Right forelimb (tissue), 1 donor: ENCODE measurements at places on chromosomes 7 and 10.

DNA sequence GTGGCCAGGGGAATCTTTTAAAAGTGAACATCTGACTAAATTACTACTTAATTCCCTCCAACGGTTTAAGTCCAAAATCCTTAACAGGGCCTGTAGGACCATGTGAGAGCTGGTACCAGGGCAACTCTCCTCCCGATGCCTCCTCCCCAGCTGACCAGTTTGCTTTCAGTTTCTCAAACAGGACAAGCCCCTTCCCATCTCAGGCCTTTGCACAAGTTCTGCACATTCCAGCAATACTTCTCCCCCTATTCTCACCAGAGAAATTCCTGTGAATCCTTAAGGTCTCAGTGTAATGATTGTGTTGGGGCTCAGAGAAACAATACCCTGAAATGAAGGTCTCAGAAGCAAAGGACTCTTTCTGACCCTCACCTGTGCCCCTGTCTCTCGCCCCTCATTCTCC is 8.0 kb upstream of the CALHM1 start:
- no peak for DNase-seq

DNA sequence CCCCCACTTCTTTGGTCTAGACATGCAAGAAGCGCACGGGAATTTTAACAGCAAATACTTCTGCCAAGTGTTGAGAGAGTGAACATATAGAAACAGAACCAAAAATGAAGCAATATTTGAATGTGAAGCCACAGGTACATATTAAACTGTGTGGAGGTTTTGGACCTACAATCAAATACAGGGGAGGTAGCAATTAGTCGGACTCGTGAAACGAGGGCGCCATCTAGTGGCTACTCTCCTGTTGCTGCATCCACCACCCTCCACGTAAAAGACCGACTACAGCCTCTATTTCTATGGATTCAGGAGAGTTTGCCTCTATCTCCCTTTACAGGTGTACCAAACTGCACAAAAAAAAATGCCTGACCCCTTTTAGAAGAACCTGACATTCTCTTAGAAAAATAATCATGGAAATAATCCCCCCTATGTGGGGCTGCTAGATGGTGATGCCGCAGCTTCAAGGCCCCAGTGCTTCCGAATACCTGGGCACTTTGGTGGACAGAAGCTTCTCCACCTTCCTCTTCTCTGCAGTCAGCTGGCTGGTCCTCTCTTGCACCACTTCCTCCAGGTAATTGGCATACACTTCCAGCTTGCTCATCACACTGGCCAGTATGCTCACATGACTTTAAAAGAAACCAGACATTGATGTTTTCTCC is 31.7 kb downstream of the TECTB start:
- peak; percentile 79 for DNase-seq

- no peak for DNase-seq
Observed at GRCh38 chr7:140039066-140039465, 23.7 kb downstream of the PARP12 start.

- no peak for DNase-seq
Observed at GRCh38 chr10:5163487-5163886, 21.5 kb downstream of the AKR1C8 start.

GRCh38 chr7:131189488-131189887 is 138.2 kb upstream of the MKLN1 start:
- no peak for DNase-seq

DNA sequence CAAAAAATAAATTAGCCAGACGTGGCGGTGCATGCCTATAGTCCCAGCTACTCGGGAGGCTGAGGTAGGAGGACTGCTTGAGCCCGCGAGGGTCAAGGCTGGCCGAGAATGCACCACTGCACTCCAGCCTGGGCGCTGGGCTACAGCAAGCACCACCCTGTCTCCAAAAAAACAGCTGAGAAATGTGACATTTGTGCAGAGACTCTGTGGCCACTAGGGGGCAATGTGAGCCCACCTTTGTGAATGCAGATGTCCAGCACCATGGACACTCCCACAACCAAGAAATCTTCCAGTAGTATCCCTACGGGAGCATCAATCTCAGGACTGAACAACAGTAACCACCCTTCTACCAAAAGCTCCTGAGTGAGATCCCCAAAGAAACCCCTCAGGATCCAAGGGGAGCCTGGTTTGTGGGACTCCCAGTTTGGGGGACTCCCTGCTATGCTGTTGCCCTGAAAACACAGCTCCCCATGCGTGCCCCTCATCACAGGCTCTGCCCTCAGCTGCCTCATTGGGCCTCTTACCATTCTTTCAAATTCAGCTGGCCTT is 6.2 kb upstream of the AHCYL2 start:
- peak; percentile 86 for DNase-seq

GRCh38 chr7:69199661-69200060 is 398.6 kb upstream of the AUTS2 start:
- no peak for DNase-seq

DNA sequence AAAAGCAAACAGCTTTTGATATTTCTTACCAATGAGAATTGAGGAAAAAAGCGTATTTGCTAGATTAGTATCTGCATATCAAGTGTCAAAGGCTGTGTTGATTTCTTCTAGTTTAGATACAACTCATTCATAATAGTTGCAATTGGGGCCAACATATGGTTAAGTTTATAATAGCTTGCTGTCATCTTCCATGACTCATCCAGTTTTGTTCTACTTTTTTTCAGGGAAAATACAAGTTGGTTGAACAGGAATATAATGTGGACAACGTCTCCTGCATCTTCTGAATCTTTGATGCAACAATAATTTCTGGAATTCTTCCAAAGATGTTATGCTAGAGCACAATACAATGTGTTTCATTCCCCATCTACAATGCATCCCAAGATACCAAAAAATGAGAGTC is 182.0 kb downstream of the THSD7A start:
- no peak for DNase-seq

GRCh38 chr7:29189743-29190201 is 4.8 kb upstream of the CHN2 start:
- DNase-seq, result peak; percentile 76

DNA sequence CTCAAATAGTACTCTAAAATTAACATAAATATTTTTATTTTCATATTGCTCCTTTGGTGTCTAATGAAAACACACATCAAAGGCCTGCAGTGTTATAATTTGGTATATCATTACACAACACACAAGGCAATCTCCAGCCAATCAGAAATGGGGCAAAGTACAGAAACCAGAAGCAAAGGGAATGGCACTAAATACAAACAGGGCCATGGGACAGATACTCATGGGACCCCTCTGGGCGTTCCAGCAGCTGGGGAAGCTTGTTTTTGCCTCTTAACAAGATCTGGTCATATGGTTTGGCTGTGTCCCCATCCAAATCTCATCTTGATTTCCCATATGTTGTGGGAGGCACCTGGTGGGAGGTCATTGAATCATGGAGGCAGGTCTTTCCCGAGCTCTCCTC is 551.8 kb upstream of the NRP1 start:
- DNase-seq, result no peak

DNA sequence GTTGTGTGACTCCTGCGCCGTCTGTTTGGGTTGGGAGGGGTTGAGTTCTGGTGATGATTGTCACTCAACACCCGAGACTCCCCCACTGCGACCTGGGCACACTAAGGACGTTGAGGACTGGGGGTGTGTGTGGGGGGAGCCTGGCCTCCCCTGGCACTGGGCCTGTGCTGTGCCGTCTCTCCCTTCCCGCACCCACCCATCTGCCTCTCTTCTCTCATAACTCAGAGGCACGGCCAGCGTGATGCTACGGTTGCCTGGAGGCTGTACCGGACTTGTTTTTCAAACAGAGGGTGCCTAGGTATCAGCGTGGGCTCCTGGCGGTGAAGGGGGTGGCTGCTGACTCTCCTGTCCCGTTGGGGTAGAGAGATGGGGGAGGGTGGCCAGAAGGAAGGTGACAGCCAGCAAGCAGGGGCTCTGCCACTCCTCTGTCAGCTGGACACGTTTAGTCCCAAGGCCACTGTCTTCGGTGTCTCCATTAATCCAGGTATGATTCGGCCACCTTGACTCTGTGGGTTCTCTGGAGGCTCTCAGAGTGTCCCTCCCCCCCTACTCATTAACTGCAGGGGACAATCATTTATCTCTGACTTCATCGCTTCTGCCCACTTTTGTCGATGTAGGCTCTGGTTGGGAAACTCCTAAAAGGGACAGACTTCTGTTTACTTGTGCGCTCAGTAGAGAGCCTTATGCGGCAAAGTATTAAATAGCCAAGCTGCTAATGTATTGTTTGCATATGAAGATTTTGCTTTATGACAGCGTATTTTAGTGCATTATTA is 56.5 kb upstream of the PFKFB3 start:
- DNase-seq, result no peak

DNA sequence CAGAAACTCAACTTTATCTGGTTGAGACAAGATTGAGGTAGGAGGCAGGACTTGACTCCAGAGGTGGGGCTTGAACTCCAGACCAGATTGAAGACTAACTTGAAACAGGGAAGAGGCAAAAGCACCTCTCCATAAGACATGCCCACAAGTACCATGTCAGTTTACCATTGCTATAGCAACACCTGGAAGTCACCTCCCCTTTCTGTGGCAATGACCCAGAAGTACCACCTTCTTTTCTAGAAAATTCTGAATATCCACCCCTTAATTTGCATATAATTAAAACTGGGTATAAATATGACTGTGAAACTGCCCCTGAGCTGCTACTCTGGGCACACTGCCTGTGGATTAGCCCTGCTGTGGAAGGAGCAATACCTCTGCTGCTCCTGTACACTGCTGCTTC is 4.9 kb upstream of the TOMM7 start:
- DNase-seq, result no peak

- DNase-seq, result no peak
Observed at GRCh38 chr7:48255046-48255445, 83.8 kb downstream of the ABCA13 start.

DNA sequence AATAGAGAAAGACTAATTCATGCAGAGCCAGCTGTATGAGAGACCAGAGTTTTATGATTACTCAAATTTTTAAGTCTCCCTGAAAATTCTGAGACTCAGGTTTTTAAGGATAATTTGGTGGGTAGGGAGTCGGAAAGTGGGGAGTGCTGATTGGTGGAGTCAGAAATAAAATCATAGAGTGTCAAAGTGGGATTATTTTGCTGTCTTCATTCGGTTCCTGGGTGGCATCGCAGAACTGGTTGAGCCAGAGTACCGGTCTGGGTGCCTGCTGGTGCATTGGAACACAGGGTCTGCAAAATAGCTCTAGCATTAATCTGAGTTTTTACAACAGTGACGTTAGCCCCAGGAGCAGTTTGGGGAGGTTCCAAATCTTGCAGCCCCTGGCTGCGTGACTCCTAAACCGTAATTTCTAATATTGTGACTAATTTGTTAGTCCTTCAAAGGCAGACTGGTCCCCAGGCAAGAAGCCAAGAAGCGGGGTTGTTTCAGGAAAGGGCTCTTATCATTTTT is 32.4 kb downstream of the GPRIN2 start:
- DNase-seq, result no peak

GRCh38 chr10:43606323-43607198 is at the start of gene ZNF485:
Gene ZNF485, plus strand, starts transcription at chr10:43606438. Its CDS starts 613 bp downstream, at chr10:43607051.
- DNase-seq, result peak; percentile 87

GRCh38 chr7:76278540-76278939 is 23.9 kb upstream of the HSPB1 start:
- DNase-seq, result no peak

GRCh38 chr7:151046603-151047573 is 1.4 kb upstream of the ASIC3 start:
- DNase-seq, result peak; percentile 72

GRCh38 chr10:21334891-21335696 is 190.4 kb downstream of the SKIDA1 start:
- no peak for DNase-seq

- no peak for DNase-seq
Observed at GRCh38 chr10:124086787-124087671, 6.4 kb downstream of the CHST15 start.

DNA sequence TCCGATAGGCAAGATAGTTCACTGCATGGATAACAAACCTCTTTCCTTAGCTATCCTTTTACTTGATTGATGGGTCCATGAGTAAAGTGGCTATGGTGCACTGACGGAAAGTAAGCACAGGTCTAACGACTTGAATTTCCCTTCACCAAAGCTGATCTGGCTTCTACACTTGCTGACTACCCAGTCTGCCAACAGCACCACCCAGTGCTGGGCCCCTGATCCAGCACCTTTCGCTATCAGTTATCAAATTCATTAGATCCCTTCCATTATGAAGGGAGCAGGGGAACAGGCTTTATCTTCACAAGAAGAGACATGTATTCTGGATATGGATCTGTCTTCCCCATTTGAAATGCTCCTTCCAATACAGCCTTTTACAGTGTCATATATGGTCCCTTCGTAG is 855.9 kb downstream of the GRID1 start:
- DNase-seq, result no peak

- no peak for DNase-seq
Observed at GRCh38 chr10:14451341-14451740, 120.6 kb upstream of the FRMD4A start.

DNA sequence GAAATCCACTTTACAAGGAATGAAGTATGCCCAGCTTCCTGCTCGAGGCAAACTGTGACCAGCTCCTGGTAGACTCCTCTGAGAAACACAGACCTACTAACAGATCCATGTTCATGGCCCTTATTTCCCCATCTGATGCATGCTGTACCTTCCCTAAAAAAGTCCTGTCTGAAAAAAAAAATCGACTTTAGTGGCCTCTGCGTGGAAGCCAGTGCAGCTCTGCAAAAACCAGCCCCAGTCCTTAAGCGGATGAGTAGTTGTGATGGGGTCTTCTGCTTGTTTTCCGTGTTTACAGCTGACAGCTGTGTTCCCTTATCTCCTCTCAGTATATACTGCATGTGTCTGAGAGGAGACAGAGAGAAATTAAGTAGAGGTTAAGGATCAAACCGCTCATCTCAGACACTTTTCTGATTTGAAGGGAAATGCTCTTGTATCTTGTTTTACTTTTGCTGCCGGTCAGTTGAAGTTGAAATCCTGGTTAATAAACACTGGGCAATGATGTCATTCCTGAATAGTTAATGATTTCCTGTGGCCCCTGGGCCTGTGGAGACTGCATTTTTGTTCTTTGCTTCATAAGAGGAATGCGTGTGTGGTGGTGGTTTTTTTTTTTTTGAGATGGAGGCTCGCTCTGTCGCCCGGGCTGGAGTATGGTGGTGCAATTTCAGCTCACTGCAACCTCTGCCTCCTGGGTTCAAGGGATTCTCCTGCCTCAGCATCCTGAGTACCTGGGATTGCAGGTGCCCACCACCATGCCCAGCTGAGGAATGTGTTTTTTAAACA is 67.6 kb downstream of the DOCK1 start:
- DNase-seq, result no peak

GRCh38 chr10:83612050-83612449 is 527.3 kb upstream of the GHITM start:
- no peak for DNase-seq

GRCh38 chr7:51455948-51456347 is 139.3 kb upstream of the COBL start:
- DNase-seq, result no peak

DNA sequence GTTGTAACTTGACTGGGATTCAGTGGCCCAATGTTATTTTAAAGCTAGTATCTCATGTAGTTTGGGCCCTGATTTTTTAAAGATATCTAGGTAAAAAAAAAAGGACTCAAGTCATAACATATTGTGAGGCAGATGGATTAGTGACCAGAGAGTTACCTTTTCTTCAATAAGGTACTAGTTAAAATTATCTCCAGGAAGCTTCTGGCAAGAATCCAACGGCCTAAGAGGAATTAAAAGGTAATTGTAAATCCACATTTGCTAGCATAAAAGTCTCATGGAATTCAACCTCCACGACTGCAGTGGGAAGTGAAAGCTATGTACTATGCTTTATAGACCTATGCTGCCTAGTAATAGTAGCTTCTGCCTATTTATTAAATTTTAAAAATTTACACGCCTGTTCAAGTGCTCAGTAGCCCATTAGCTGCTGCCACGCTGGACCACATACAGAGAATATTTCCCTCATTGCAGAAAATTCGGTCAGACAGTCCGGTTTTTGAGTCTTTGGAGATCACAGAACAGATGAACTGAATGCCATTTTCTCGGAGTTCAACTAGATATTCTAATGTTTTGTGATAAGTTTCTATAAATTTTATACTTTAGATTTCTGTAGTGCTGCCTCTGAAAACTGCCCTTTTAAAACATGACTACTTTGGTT is 118.4 kb downstream of the NSUN6 start:
- no peak for DNase-seq
